ENCODE measurements at places on chromosomes 4 and X. TPM values are rescaled to one million over a fixed set of nuclear protein-coding genes. Genes with fewer than 3 reads are reported as not detected.

The PDLIM3 gene
- 12.0 TPM for total RNA-seq

The CLGN gene
- 3.2 TPM for total RNA-seq

The PROM1 gene
- 98.3 TPM for total RNA-seq

The MFAP3L gene
- total RNA-seq = 5.1 TPM

The PGAM4 gene
- total RNA-seq = 0.52 TPM

The GAGE10 gene
- not detected for total RNA-seq

GRCh38 chr4:138555584-138555983 is 313.4 kb upstream of the SLC7A11 start:
- peak; percentile 52 for DNase-seq

- no peak for DNase-seq
These were observed 91.7 kb upstream of the HPF1 start for GRCh38 chr4:169849456-169849855.

- no peak for DNase-seq
These were observed 20.0 kb upstream of the PRRG3 start for GRCh38 chrX:151675121-151675746.

DNA sequence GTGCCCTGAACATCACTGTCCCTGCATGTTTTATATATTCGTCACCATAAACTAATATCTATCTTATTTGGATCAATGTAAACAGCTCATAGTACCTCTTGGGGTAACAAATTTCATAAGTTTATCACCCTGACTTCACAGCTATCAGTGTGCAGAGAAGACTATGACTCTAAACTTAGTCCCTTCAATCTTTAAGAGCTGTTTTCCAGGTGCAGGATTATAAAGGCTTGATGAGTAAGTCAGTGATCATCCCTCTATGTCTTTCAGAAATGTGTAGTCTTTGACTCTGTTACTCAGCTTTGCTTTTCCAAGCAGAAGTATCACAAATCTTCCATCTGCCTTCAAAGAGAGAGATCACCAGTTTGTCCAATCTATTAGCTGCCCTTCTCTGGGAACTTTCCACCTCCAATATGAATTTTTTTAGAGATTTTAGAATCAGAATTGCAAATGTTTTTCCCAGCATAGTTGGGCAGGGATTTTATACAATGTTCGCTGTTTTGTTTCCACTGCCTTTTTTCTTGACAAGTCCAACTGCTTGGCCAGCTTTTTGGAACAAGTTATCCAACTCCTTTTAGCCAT is 45.1 kb upstream of the TSPAN7 start:
- no peak for DNase-seq

GRCh38 chr4:113790478-113790877 is 28.9 kb upstream of the CAMK2D start:
- no peak for DNase-seq

- no peak for DNase-seq
These were observed 20.7 kb downstream of the TAPT1 start for GRCh38 chr4:16205298-16206164.

GRCh38 chrX:155179346-155179997 is 36.8 kb upstream of the VBP1 start:
- DNase-seq = no peak

DNA sequence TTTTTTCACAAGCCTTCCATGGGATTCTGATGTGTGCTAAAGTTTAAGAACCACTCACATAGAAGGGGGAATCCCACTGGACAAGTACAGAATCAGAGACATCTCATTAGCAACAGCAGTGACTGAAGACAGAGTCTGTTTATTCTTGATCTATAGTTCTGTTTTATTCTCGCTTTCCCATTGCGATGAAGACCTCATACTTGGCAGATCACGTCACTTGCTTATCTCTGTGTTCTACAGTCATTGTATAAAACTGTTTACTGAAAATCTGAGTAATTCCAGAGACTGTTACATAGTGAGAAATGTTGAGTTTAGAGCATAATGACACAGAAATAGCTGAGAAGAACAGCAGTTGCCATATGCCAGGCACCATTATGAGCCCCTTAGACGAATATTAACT is 185.5 kb downstream of the PTTG2 start:
- no peak for DNase-seq

GRCh38 chr4:158033416-158034120 is 139.3 kb downstream of the GASK1B start:
- DNase-seq = no peak

DNA sequence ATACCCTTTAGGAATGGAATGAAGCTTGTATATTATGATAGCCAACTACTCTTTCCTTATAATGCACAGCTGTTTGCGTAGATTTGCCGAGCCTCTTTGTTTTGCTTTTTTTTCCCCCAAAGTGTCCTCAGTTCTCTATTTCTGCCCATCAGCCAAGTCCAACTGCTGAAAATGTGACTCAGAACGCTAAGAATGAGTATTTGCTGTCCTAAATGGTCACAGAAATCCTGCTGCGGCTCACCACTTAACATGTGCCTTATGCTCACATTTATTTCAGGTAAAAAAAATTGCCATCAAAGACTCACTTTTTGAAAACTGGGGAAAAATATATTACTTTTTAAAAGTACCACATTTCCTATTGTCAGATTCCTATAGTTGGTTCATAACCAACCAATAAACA is 36.9 kb downstream of the GABRA4 start:
- DNase-seq = no peak

All from H9 (cell line).